ENCODE measurements at places on chromosomes 2 and 18.
A peak's percentile ranks its signal among the peaks of the same experiment; 100 is the strongest.

DNA sequence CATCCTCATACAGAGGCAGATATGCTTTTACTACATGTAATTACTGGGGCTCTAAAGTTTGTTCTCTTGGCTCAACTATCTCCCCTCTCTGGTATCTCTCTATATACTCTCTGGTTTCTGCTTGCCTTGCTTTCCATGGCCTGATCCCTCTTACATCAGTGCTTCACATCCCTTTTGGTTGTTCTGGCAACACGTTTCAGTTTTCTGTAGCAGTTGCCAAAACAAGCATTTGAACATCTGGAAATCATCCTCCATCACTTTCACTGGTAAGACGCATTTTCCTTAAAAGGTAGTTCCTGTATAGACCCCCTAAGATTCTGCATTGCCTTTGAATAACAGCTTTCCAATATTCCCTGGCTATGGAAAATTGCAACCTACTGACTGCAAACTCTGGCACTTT, 25.9 kb downstream of the COL5A2 start:
- DNase-seq = no peak

DNA sequence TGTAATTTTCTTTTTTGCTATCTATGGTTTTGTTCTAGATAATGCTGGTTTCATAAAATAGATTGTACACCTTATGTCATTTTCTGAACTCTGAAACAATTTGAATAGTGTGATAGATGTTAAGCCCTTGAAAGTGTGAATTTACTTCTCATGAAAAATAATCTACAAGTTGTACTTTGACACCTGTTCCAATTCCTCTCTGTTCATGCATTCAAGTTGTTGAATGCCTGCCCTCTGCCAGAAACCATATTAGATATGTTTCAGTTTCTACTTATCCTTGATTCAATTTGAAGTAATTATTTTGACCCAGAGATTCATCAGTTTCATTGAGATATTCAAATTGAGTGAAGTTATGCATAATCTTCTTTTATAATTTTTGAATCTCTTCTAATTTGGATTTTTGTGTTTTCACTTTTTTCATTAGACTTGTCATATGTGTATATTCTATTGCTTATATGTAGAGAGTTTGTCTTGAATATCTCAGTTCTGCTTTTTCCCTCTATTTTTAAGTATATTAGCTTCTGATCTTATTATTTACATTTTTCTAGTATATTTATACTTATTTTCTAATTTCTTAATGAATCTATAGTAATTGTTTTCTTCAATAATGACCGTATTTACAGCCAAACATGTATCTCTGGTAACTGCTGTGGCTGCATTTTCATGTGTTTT, 143.3 kb upstream of the TACR1 start:
- no peak for DNase-seq

GRCh38 chr18:48138210-48138609, 207.8 kb upstream of the SMAD2 start:
- DNase-seq = no peak

- DNase-seq = no peak
These were observed 45.4 kb upstream of the OSR1 start for GRCh38 chr2:19403785-19404184.

- DNase-seq = no peak
These were observed 614.6 kb upstream of the SOX11 start for GRCh38 chr2:5077479-5078089.

GRCh38 chr18:59220784-59221765, 1.1 kb downstream of the GRP start:
- peak; percentile 38 for DNase-seq

- peak; percentile 56 for DNase-seq
These were observed 1.6 kb upstream of the IGFBP5 start for GRCh38 chr2:216696751-216697560.

- DNase-seq = no peak
These were observed at the start of gene INHA for GRCh38 chr2:219572237-219573001. Gene INHA (plus strand): TSS chr2:219572310. CDS start chr2:219572375, 65 bp downstream.

- no peak for DNase-seq
These were observed 57.0 kb upstream of the CYRIA start for GRCh38 chr2:16722677-16723076.

DNA sequence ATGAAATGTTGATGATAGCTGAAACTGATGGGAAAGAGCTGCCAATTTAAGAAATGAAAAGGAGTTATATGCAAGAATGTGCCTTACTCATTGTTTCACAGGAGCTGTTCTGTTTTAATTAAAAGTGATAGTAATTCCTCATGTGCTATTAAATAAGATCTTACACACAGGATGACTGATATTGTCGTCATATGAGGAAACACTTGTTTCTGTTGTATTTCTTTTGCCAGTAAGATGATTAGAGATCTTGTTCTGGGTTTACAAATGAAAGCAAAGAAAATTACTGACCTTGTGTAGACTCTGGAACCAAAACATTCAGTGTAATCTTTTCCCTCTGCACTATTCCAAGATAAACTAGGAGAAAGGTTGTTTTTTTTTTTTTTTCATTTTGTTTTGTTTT, 123.6 kb downstream of the MAP3K20 start:
- no peak for DNase-seq

GRCh38 chr2:102848366-102848839, 86.6 kb downstream of the TMEM182 start:
- DNase-seq = peak; percentile 68

- no peak for DNase-seq
These were observed 23.7 kb downstream of the FAM178B start for GRCh38 chr2:96962567-96963203.

DNA sequence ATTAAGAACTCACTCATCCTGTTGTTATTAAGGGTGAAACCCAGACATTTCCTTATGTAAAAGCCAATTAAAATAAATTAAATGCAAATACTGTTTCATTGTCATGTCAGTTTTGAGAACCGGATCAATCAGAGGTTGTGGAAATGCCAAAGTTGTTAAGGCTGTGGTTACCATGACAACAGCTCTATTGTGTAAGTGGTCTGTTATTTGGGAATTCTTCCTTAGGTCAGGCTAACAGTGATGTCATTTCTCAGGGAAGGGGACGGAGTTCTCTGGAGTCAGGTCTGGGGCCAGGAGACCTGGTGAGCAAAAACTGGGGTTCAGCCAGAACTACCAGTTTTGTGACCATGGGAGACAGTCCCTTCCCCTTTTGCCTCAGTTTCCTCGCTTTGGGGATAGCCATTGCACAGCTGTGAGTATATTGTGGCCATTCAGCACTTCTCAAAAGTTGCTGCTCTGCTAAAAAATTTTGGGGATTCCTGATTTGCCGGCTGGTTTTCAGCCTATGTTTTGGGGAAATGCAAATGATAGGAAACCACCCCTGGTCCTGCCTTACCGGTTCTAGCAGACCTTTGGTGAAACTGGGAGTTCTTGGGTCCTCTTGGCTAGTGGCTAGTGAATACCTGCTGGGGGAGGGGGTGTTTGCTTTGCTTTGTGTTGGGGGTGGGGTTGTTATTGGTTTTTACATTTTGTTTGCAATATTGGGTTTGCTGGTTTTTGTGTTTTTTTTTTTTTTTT, 21.6 kb downstream of the HPCAL1 start:
- DNase-seq = no peak

GRCh38 chr2:120760446-120761135, 24.9 kb downstream of the GLI2 start:
- DNase-seq = no peak

DNA sequence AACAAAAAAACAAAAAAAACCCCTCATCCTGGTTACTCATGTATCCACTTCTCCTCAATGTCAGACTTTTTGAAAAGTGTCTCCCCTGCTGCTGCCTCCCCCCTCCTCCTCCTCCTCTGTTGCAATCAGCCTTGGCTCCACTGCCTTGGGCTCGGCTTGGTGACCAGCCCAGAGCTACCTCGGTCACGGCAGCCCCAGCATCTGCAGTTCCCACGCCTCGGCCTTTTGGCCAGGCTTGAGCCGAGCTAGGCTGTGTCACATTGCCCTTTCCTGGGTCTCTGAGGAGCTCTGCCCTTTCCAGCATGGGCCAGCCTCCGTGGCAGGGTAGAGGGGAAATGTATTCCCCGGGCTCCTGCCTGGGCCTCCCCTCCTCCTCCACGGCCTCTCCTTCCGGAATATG, 22.7 kb upstream of the INHBB start:
- no peak for DNase-seq

DNA sequence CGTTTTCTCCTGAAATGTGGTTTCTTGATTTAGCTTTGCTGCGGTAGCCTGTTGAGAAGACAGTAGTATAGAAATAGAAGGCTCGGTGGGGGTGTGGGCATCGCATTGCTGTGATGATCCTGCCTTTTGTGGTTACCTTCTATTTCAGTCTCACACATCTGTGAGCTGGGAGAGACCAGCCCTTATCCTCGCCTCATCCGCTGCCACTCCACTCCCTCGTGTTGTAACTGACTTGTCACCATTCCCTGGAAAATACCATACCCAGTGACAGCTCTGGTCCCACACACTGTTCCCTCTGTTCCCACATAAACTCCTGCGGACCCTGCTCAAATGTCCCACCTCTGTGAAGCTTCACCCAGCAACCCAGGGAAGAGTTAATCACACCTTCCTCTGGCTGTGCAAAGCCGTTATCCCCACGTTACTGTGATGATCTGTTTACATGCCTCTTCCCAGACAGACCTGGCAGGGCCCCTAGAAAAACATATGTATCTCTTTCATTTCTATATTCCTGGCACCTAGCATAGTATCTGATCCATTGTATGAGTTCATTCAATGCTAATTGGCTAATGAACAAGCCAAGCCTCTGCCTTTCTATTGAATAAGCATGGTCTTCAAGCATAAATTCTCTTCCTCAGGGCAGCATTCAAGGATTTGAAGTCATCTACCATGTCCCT, 114.6 kb downstream of the MAPK4 start:
- DNase-seq = no peak

- peak; percentile 18 for DNase-seq
These were observed 50.0 kb downstream of the HDHD2 start for GRCh38 chr18:47100212-47100831.

DNA sequence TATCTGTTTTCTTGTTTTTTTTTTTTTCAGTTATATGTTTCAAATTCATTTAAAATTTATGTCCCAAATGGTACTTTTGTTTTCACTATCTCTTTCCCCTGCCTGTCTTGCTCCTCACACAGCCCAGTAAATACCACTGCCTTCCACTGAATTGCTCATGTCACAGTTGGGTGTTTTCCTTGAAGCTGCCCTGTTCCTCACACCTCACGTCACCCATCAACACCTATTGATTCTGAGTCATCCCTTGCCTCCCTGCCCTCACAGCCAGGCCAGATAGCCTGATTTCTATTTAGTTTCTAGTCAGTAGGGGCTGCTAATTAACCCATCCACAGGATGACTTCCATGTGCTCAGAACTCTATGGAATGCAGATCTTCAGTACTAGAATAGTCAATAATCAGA, 25.3 kb downstream of the FSHR start:
- no peak for DNase-seq

- no peak for DNase-seq
These were observed 461.3 kb upstream of the FANCL start for GRCh38 chr2:58702302-58702885.

DNA sequence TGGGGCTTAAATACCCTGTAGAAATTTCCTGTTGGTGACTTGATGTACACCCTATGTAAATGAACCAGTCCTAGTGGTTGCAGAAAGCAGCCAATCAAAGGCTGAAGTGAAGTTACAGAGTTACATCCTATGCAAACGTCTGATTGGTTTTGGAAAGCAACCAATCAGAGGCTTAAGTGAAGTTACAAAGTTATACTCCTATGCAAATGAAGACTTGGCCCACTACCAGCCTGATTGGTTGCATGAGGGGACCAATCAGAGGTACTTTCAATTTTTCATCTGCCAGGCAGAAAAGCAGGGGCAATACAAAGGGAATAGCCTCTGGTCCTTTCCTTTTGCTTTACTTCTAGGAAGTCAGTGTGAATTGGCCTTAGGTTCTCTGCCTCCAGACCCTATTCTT, 13.6 kb upstream of the ZNF397 start:
- no peak for DNase-seq

- no peak for DNase-seq
These were observed 438.8 kb upstream of the CDH20 start for GRCh38 chr18:60894254-60894945.

DNA sequence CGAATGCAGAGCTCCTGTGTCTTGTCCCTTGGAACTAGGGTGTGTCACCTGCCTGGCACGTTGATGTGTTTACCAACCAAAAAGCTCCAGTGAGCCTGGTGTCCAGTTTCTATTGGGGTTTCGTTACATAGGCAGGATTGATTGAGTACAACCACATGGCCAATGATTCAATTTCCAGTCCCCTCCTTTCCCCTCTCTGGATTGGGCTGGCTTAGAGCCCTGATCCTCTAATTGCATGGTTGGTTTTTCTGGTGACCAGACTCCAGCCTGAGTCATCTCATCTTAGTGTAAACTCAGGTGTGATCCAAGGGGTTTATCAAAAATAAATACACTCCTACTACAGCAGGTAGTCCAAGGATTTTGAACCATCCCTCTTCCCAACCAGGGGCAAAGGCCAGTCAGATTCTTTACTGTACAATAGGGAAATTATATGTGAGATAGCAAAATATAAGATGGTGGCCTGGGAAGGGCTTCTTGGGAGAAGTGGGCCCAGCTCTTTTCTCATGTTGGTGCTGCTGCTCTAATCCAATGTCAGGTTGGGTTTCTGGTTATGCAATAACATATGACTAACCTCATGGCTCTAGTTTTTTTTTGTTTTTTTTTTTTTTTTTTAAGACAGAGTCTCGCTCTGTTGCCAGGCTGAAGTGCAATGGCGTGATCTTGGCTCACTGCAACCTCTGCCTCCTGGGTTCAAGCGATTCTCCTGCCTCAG, 64.7 kb upstream of the MGAT5 start:
- no peak for DNase-seq

DNA sequence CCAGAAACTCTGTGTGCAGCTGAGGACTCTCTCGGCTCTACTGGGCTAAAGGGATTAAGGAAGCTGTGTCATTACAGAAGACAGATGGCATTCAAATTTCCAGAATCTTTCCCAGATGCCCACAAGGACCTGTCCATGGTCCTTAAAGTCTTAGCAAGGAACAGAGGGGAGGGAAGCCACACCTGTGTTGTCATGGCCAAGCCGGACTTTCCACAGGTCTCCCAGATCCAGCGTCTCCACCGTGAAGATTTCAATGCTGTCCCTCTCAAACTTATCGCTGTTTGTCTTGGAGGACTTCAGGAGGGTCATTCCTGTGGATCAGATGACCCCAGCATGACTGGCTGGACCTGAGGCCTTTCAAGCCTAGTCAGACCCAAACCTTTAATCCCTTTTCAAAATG, 114.5 kb downstream of the LOXHD1 start:
- peak; percentile 16 for DNase-seq

GRCh38 chr2:162636206-162636728, 202.3 kb downstream of the KCNH7 start:
- DNase-seq = no peak

GRCh38 chr2:38598991-38599295, 3.8 kb downstream of the HNRNPLL start:
- peak; percentile 8 for DNase-seq

DNA sequence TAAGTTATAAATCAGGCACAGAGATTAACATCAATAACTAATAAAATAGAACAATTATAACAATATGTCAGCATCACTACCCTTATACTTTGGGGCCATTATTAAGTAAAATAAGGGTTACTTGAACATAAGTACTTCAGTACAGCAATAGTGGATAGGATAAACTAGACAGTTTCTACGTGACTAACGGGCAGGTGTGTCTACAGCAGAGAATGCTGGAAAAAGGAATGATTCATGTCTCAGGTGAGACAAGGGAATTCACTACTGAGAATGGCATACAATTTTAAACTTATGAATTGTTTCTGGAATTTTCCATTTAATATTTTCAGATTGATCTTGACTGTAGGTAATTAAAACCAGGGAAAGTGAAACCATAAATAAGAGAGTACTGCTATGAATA, 5.5 kb downstream of the WDR75 start:
- DNase-seq = no peak

All from right kidney (tissue), 9 donors.